ENCODE measurements at places on chromosomes 5 and 9.

- DNase-seq: no peak
Observed at GRCh38 chr5:14816999-14817761, 54.4 kb downstream of the ANKH start.

DNA sequence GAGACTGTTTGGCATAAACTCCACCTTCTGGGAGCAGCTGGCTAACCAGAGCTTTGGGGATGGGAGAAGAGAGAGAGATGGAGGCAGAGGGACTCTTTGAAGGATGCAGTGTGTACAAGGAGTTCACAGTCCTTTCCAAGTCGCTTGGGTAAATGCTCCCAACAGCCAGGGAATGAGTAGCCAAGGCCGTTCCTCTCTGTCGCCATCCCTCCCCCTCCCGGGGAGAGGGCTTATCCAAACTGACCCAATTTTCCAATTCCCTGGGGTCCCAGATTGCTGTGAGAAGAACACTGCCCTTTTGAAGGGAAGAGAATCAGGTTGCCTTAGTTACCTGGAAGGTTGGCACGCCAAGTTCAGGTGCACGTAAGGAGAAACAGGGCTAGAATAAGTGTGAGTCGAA is 7.9 kb downstream of the WWC1 start:
- DNase-seq: no peak

DNA sequence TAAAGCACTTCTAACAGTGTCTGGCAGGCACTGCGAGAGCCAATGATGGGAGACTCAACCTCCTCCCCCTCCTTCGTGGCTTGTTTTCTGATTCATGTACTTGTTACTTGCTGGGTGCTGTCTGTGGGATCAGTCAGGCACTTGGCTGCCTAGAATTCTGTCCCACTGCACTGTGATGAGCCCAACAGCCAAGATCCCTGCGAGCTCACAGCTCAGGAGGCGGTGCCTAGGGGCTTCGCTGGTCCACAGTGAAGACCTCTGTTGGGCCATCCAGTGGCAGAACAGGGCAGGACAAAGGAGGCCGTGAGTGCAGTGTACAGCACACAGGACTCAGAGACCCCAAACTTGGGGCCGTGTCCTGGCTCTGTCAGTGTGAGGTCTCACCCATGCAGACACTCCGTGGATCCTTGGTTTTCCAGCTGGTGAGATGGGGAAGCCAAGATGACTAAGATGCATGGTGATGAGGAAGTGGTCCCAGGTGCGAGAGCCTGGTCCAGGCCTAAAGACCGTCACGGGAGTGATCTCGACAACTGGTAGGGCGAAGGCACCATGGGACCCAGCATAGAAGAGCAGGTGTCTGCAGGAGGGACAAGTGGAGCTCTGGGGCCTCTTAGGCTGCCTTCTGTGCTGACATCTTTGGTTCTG is 19.5 kb downstream of the MYMK start:
- no peak for DNase-seq

GRCh38 chr5:60223342-60223741 is 329.8 kb upstream of the PDE4D start:
- DNase-seq: no peak

DNA sequence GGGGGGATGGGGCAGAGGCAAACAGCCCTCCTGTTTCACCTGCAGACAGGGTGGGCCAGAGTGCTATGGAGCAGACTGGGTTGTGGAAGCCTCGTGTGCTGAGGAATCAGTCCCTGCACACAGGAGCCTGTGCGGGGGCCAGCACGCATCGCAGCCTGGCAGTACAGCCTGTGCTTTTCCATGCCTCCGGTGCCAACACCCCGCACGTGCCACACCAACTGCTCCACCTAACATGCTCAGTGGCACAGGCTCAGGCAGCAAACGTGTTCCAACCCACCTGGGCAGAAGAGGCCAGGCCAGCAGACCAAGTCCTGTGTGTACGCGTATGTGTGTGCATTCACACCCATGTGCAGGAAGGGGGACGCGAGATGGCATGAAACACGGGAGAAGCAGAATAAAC is 37.4 kb upstream of the FBXW11 start:
- no peak for DNase-seq

GRCh38 chr9:15469406-15469805 is 41.4 kb downstream of the PSIP1 start:
- DNase-seq: no peak

GRCh38 chr5:54643685-54644106 is 126.1 kb downstream of the SNX18 start:
- DNase-seq: no peak

DNA sequence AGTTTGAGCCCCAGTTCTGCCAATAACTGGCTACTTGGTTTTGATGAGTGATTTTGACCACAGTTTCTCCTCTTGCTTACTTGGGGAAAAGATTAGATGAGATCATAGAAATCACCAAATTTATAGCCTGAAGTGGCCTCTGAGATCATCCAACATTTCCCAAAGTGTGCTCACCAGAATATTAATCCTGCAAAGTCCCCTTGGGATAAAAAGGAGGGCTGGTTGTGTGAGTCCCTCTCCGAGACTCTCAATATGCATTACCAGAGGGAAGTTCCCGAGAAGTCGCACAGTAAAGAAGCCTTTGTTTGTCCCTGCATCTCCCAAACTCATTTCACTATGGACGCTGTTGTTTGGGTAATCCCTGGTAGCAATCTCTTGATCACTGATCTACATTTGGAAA is 88.4 kb upstream of the ADRA1B start:
- no peak for DNase-seq

- DNase-seq: no peak
Observed at GRCh38 chr5:108238461-108238860, 143.4 kb downstream of the FBXL17 start.

DNA sequence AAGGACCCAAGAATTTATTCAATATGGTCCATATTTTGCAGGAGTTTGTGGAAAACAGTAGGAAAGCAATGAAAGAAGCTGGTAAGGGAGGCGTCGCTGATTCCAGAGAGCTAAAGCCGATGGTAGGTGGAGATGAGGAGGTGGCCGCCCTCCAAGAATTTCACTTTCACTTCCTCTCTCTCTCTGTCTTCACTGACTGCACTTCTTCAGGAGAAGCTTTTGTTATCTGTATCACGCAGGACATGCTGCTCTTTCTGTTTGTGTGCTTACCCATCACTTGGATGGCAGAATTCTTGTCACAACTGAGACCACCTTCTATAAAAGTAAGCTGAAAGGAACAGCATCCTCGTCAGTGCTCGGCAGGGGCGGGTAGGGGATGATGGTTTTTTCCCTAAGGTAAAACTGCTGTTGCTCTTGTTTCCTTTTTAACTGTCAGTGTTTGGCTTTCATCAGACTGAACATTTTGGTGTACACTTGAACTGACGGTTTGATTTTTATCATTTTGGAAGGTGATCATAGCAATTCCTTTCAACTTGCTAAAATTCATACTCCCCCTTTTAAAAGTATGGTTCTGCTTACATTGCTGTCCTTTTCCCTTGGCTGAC is 62.4 kb upstream of the FSD1L start:
- no peak for DNase-seq

GRCh38 chr5:81826128-81826527 is 75.2 kb upstream of the SSBP2 start:
- no peak for DNase-seq

DNA sequence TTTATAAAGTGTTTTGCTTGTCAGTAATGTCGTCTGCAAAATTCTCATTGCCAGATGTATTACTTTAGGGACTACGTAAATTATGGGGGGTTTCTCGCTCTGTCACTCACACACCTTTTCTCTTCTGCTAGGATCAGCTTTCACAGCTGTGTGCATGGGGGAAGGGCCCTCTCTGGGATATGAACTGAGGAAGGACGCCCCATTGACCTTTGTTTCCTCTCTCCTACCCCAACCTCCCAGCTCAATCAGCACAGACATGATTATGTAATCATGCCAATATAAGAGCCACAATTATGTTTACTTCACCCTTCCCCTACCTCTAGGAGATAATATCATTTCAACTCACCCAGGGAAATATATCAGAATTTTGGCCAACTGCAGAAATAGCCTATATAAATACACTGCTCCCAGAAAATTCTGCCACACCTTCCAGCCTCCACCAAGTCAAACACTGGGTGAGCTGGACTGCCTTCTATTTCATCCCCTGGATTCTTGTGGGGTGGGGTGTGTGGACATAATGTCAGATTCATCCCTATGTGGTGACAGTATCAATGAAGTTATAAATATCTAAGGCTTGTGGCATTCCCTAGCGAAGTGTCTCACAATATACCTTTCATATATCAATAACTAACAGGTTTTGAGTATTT is 12.6 kb upstream of the SEMA5A start:
- no peak for DNase-seq

DNA sequence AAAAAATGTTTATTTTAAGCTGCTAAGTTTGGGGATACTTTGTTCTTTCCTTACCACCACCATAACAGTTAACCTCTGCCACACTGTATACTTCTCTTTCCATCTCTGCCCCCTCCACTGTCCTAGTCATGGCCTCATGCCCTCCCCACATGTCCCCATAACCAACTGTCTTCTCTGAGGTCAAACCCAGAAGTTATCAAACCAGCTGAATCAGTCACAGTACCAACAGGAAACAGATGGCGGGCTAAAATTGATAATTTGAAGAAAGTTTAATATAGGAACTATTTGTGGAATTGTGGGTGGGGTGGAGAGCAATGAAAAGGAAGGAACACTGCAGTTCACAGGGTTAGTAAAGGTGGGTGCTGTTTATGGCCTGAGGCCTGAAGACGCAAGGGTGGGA is 5.7 kb upstream of the DCTN4 start:
- DNase-seq: no peak

- DNase-seq: no peak
Observed at GRCh38 chr5:158119961-158120723, 261.2 kb upstream of the CLINT1 start.
